ENCODE measurements at places on chromosomes 12 and 14.

GRCh38 chr14:54444681-54445080 is 3.5 kb upstream of the CNIH1 start:
- no peak for DNase-seq

- DNase-seq = no peak
These were observed 8.8 kb downstream of the AICDA start for GRCh38 chr12:8603856-8604255.

DNA sequence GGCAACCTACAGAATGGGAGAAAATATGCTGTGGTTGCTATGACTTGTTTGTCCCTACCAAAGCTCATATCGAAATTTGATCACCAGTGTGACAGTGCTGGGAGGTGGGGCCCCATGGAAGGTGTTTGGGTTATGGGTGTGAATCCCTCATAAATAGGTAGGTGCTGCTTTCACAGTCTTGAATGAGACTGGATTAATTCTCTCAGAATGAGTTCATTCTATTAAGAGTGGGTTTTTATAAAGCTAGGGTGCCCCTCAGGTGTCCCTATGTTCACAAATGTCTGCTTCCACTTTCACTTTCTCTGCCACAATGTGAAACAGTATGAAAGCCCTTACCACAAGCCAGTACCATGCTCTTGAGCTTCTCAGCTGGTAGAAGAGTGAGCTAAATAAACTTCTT is 133.5 kb downstream of the CPNE8 start:
- DNase-seq = no peak

DNA sequence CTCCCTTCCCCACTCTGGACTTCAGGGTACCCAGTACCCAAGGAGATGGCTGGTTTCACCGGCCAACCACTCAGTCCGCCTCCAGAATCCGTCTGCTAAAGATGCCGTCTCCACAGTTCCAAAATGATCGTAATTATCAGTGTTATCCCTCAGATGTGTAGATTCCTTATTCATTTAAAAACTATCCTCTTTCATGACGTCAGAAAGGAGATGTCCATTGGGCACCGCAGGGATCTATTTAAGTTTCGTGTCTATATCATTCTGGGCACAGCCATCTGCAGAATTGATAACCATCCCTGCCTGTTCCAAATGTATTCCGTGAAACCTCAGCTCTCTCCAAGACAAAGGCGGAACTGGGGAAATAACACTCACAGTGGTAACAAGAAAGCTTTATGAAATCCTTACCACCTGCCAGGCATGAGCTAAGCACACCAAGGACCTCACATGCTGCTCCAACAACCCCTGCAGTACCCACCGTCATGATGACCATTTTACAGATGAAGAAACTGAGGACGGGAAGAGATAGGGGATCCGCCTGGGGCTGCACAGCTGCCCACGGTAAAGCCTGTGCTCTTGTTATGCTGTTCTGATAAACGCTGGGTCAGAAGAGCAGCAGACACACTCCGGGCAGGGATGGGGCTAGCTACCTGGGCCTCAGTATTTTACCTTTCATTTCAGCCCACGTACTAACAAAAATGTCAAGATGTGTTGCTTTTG is 90.0 kb downstream of the BCL11B start:
- DNase-seq = no peak

- DNase-seq = no peak
These were observed 180.5 kb upstream of the SFSWAP start for GRCh38 chr12:131530422-131530821.

- DNase-seq = no peak
These were observed 40.5 kb downstream of the PSMA6 start for GRCh38 chr14:35332517-35333263.

DNA sequence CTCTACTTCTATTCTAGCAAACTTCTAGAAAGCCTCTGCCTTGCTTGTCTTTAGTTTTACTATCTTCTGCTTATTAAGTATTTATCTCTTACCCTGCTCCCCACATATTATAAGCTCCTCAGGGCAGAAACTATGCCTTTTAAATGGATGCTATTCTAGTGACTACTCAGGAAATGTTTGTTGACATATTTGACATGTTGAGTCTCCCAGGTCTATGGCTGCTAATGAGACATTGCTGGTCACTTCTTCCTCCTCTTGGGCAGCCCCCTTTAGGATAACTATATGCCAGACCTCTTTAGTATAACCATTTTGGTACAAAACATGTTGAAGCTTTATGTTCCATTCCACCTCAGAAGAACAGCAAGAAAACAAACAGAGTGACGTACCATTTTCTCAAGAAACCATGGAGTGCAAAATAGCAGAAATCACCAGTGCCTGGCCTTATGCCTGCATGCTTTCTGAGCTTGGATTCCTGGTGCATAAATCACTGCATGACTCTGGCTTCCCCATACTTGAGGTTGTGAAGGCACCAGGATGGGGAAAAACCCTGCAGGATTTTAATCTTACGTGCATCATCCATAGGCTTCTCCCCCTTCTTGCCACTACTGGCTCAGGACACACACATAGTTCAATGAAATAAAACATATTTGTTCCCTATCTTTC is 202.6 kb downstream of the TMX1 start:
- no peak for DNase-seq

DNA sequence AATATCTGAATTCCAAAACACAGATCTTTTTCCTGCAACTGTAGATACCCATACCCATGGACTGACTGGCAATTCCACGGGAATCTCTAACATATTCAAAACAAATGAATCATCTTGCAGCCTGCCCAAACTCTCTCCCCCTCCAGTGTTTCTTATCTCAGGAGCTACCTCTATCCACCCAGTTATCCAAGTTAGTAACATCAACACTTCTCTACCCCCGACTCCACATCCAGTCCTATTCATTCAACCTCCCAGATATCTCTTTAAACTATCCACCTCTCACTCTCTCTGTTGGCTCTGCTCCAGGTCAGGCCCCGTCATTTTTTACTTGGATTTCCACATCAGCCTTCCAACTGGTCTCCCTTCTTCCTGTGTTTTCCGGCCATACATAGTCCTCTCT is 6.7 kb upstream of the KCNH5 start:
- no peak for DNase-seq

DNA sequence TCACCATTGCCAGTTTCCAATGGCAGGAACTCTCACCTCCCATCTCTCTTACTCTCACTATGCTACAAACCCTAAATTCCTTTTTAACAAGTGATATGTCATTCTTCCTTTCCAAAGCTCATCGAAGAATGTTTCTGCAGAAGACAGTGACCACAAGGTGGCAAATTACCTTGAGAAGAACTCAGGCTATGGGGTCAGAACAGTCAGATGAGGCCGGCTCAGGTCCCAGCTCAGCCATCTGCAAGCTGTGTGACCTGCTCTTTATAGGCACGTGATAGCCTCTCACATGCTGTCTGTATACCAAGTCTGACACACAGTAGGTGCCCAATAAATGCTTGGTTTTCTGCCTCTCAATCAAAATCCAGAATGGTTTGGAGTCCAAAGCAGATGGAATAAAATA is 80.7 kb downstream of the FOXN3 start:
- DNase-seq = no peak

GRCh38 chr12:121318121-121318520 is 21.6 kb upstream of the CAMKK2 start:
- no peak for DNase-seq

DNA sequence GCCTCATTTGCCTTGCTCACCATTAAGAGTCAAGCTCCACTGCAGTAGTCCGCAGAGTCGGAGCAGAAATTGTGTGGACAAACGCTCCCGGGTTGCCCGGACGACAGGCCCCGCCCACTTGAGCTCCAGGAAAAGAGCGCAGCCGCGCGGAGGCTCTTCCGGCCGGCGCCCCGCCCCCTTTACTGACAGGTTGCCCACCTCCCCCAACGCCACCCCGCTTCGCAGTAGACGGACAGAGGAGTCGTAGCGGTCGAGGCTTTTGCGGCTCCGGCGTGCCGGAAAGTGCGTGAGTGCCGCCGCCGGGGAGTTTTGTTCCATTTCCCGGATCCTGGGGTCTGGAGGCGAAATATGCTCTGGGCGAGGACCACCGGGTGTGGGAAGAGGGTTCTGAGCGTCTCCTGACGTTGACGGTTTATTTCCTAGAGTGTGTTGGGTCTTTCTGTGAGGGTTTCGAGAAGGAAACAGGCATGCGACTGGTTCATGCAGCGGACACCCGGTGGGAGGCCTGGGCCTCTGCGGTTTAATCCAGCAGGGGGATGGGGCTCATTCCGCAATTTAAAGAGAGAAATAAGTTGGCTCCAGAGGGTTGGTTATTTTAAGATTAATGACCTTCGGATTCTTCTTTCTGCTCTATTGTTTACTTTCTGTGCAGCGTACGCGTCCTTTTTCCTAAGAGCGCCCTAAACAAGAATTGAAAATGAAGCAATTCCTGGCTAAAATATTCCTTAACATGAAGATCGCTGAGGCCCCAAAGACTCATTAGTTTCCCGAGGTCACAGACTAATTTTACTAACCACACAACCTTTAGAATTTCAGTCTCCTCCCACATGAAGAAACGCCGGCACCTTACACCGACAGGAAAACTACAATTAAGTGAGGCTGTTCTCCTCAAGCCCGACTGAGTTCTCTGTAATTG is at the start of the genes DNAI7 and ETFRF1:
Gene DNAI7 (minus strand): TSS at position 105 of the 916 bp plus-strand sequence. CDS start 82 bp downstream, at position 23.
Gene ETFRF1 (plus strand): TSS at position 182 of the 916 bp plus-strand sequence. CDS start 8,720 bp downstream, outside the sequence.
- peak; percentile 100 for DNase-seq

GRCh38 chr14:78228702-78229327 is 58.6 kb downstream of the NRXN3 start:
- DNase-seq = no peak

GRCh38 chr14:31489691-31490090 is 1.9 kb upstream of the GPR33 start:
- DNase-seq = no peak

DNA sequence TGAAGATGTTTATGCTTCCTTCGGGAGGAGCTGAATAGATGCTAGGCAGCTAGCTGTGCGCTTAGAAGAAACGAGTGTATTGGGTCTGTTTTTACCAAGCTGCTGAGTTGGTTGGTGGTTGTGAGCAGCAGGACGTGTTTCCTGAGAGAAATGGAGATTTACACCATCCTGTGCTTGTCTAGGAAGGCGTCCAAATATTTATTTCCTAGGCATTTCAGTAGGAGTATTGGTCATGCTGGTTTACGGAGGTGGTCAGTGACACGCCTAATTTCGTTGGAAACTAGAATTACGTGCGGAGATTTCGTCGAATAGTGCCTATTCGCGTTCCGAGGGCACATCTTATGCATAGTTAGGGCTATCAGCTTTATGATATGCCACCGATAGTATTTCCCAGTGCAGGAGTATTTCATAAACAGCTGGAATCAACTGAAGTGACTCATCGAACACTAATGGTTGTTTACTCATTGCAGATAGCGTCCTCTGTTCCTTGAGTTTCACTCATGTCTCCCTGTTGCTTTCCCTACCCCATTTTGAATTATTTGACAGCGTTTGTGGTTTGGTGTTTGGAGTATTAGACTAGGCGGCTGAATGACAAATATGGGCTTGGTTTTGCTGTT is 780 bp downstream of the TBC1D15 start:
- no peak for DNase-seq

DNA sequence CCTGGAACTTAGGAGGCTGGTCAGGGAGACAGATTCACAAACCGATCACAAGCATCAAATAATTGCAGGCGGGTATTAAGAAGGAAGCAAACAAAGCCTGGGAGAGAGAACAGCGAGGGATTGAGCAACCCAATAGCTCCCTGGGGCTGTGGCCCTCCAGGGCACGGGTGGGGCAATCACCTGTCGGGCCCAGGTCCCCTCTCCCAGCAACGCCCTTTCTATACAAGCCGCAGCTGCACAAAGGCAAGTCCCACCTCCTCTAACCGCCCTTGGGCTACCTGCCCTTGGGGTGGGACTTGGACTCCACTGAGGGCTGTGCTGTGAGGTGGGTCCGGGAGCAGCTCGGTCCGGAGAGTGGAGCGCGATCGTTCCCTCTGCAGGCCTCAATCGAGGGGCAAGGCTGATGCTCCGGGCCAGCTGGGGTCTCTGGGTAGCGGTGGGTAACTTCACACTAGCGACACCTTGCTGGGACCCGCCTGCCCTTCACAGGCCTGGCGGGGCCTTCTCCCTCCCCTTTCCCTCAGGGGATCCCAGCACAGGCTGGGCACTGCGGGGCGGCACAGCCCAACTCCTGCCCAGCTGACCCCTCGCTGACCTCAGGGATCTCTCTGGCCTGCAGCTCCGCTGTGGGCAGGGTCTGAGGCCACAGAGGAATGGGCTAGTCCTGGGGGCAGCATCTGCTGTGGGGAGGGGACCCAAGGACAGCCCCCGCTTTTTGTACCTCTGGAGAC is 8.0 kb downstream of the PHB2 start:
- DNase-seq = no peak

DNA sequence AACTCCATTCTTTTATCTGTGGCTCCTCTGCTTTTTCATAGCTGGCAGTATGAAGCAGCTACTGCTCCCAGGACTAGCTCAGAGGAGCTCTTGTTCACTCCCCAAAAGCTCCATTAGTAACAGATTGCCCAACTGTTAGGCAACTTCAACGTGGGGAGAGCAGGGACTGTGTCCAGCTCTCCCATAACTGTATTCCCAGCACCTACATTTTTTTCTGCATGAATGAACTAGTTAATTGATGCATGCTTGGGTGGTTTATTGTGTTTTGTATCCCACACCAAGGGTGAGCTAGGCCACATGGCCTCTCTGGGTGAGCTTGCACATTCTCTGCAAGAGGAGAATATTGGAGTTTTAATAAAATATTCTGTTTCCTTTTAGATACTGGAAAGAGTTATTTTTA is 15.2 kb downstream of the STON2 start:
- no peak for DNase-seq

DNA sequence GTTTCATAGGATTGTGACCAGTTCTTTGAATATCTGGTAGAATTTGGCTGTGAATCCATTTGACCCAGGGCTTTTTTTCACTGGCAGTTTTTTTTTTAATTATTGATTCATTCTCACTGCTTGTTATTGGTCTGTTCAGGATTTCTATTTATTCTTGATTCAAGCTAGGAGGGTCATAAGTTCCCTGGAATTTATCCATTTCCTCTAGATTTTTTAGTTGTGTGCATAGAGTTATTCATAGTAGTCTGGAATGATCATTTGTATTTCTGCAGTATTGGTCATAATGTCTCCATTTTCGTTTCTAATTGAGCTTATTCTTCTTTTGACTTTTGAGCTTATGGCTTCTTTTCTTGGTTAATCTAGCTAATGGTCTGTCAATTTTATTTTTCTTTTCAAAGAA is 291.6 kb downstream of the AKAP6 start:
- DNase-seq = no peak

DNA sequence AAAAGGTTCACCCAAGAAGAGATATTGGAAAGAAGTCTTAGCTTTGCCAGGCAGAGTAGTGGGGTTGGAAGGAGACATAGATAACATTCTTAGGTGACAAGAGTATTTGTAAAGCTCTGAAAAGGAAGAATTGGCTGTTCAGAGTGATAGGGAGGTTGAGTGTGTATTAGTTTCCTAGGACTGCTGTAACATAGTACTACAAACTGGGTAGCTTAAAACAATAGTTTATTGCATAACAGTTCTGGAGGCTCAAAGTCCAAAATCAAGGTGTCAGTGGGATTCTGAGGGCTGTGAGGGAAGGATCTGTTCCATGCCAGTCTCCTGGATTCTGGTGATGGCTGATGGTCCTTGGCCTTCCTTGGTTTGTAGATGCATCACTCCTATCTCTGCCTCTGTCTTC is 156.8 kb downstream of the SLC5A8 start:
- DNase-seq = no peak

- no peak for DNase-seq
These were observed 725.9 kb upstream of the MDGA2 start for GRCh38 chr14:48401321-48401720.

All from left ventricle myocardium superior (tissue), 1 donor.